Ovary (tissue), 10 donors: ENCODE measurements at places on chromosomes 11 and 22. TPM values are rescaled to one million over a fixed set of nuclear protein-coding genes. Genes with fewer than 3 reads are reported as not detected.

Gene TBCEL
- total RNA-seq = 79.3 TPM

Gene MAPK1
- 117 TPM for total RNA-seq

Gene PDGFD
- 77.9 TPM for total RNA-seq

Gene ZP1
- total RNA-seq = not detected

Gene CLP1
- total RNA-seq = 11.9 TPM
